ENCODE measurements at places on chromosomes 11 and 22.

DNA sequence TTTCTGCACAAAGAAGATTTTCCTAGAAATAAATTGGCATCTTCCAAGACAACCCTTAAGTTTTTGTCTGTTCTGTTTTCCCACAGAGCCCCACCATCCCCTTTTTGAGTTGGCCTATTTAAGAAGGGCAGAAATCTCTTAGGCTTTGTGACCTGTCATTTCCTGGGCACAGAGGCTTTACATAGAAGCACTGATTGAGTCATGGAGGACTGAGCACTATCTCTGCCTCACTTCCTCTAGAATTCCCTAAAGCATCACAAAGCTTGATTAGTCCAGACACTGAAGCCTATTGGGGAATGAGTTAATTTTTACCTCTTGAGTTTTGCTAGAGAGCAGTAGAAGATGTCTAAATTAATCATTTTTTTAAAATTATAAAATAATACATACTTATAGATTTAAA, 25.4 kb downstream of the TRIM44 start:
- no peak for DNase-seq

DNA sequence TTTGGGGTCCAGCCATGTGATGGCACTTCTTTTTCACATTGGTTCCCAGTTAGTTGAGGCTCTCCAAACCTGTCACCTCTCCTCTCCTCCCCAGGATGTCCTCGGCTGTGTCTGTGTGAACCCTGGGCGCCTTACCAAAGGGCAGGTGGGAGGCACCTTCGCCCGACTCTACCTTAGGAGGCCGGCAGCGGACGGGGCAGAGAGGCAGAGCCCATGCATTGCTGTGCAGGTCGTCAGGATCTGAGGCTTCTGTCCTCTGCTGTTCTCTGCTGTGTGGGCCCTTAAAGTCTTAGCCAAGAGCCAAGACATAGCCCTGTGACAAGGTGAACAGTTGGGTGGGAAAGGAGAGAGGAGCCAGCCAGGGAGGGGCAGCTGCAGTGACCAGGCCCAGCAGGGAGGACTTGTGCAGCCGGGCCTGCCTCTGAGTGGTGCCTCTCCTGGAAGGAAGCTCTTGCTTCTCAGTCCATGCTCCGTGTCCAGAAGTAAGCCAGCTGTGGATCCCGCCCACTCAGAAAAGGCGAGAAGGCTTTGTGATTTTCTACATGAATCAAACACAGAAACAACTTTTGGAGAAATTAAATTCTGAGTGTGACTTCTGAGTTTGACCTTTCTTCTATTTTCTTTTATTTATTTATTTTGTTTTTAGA, 17.5 kb upstream of the CDC42EP2 start:
- DNase-seq = no peak

GRCh38 chr11:116192509-116193210, 580.1 kb downstream of the BUD13 start:
- DNase-seq = no peak

DNA sequence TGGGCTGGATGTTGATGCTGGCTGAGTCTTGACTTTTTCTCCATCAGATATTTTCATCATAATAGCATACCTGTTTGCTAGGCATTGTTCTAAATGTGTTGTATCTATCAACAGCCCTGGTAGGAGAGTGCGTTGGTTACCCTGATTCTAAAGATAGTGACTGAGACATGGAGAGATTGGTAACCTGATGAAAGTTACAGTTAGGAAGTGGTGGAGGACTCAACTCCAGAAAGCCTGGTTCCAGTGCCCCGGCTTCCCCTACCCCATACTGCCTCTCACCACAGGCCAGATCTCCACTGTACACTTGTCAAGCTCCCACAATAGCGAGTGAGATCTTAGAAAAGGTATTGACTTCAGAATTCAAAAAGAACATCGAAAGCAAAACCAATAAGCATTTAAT, 22.8 kb upstream of the RELT start:
- no peak for DNase-seq

All from NCI-H187 treated with DMSO at 0.1 percent for 48 hours (cell line).